ENCODE measurements at places on chromosomes 2 and 18.

GRCh38 chr2:15965564-15966019, 25.2 kb downstream of the MYCN start:
- peak; percentile 19 for DNase-seq

GRCh38 chr2:26970928-26971627, 641 bp downstream of the MAPRE3 start:
- DNase-seq, result no peak

- DNase-seq, result no peak
These were observed 214.4 kb upstream of the LRATD1 start for GRCh38 chr2:14418115-14418514.

DNA sequence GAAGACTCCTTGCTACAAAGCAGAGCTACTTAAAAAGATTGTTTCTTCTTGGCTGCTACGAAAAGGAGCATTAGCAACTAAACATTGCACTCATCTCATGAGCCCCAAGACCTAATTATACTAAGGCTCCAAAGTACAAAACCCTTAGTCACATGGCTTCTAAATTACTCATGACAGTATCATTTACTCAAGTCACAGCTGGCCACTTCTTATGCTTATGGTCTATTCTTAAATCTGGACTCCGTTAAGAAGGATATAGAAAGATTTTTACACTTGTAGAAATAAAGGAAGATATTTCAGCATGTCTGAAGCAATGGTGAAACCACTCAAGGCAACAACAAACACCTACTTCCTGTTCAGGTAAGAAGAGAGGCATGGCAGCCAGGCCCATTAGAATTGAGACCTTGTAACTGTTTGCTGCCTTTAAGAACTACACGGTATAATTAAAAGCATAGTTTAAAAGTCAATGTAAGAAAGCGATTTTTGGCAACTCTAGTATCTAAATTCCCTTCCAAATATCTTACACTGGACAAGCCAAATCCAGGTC, 12.7 kb downstream of the ANKRD44 start:
- DNase-seq, result no peak

GRCh38 chr2:124501575-124502152, 476.6 kb downstream of the CNTNAP5 start:
- DNase-seq, result no peak

GRCh38 chr2:44945676-44946371, 4.3 kb downstream of the SIX3 start:
- no peak for DNase-seq

DNA sequence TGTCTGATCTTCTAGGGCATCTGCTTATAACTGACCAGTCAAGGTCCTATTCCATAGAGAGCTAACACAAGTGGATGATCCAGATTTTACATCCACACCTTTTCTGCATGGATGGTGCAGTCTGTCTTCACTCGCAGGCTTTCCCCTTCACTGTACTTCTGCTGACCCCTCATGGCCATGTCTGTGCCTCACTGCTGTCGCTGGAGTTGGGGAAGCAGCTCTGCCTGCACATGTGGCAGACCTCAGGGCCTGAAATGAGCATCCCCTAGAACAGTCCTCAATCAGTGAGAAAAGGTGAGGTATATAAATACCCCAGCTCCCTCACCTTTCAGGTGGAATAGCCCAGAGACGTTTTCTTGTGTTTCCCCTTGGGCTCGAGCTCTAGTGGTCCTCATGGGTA, 233.8 kb downstream of the ANKRD36B start:
- no peak for DNase-seq

- DNase-seq, result peak; percentile 55
These were observed 37.6 kb upstream of the MCM6 start for GRCh38 chr2:135913727-135914365.

- DNase-seq, result no peak
These were observed 39.8 kb upstream of the TMEM163 start for GRCh38 chr2:134758633-134759032.

DNA sequence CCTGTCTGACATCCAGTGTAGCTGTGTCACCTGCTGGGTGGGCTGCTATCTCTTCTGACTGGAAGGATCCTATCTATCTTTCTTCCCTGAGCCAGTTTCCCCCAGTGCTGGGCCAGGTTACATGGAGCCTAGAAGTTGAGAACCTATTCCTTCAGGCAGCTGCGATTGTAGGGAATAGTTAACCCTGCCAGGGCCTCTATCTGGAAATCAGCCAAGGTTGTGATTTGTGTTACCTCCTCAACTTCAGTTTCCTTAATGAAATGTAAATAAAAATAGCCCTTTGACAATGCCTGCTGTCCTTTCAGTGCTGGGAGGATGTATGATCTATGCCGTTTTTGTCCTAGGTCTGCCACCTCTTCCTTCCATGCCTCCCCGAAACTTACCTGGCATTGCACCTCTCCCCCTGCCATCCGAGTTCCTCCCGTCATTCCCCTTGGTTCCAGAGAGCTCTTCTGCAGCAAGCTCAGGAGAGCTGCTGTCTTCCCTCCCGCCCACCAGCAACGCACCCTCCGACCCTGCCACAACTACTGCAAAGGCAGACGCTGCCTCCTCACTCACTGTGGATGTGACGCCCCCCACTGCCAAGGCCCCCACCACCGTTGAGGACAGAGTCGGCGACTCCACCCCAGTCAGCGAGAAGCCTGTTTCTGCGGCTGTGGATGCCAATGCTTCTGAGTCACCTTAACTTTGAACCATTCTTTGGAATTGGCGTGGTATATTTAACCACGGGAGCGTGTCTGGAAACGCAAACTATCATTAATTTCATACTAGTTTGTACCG, 36.6 kb downstream of the GORASP2 start:
- no peak for DNase-seq

DNA sequence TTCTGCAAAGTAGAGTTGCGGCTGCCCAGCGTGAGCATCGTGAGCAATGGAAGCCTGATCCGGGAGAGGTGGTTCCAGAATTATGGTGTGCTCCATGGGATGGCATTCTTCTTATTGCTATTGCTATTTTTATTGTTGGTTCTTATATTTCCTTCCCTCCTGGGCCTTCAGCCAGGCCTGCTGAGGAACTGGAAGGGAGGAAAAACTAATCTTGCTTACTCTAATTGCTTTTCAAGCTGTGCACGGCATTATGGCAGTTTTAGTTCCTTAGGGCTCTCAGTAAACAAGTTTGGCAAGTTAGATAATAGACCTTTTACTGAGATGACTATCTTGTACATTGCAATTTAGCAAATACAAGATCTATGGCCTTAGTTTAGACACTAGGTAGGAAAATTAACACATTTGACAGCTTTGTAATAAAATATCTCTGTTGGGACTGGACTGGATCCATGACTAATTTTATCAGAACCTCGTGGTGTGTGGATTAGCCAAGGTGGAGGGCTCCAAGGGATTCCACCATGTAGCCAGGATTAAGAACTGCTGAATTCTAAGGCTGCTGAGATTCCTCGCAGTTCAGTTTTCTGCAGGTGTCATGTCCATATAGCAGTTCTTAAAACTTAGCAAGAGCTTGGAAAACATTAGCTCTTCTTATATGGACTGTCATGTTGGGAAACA, 6.0 kb downstream of the RSAD2 start:
- DNase-seq, result no peak

All from central memory CD4-positive, alpha-beta T cell (primary cell).